Cerebellar cortex (tissue), 1 donor: ENCODE measurements at places on chromosomes 7 and 10.

GRCh38 chr7:16740996-16741395, 12.6 kb upstream of the TSPAN13 start:
- DNase-seq = no peak

- no peak for DNase-seq
Measured at GRCh38 chr7:922334-923107, 32.0 kb downstream of the ADAP1 start.

DNA sequence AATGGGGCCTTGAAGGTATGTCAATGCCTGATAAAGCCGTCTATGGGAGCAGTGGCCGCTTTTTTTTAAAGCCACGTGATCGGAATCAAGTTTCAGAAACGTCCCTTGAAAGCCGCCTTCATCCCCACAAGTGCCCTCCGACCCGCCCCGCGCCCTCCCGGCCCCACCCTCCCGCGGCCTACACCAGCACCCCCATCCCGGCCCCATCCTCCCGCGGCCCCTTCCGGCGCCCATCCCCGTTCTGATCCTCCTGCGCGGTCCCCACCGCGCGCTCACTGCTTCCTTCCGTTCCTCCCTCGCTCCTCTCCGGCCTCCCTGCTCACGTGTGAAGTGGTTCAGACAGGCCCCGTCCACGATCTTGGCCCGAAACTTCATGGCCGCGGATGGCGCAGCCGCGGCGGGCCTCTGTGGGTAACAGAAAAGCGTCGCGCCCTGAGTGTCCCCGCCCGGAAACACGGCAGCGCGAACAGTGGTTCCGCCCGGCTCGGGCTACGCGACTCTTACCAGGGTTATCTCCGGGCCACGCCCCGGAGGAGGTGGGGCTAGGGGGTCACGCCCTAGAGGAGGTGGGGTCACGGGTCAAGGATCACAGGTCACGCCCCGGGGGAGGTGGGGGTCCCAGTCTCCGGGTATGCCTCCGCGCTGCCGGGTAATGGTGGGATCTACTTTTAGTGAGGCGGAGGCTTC, at the start of gene HUS1:
HUS1 (minus strand) TSS at position 471 of the 687 bp plus-strand sequence; CDS start at position 375, 96 bp downstream.
- peak; percentile 83 for DNase-seq

DNA sequence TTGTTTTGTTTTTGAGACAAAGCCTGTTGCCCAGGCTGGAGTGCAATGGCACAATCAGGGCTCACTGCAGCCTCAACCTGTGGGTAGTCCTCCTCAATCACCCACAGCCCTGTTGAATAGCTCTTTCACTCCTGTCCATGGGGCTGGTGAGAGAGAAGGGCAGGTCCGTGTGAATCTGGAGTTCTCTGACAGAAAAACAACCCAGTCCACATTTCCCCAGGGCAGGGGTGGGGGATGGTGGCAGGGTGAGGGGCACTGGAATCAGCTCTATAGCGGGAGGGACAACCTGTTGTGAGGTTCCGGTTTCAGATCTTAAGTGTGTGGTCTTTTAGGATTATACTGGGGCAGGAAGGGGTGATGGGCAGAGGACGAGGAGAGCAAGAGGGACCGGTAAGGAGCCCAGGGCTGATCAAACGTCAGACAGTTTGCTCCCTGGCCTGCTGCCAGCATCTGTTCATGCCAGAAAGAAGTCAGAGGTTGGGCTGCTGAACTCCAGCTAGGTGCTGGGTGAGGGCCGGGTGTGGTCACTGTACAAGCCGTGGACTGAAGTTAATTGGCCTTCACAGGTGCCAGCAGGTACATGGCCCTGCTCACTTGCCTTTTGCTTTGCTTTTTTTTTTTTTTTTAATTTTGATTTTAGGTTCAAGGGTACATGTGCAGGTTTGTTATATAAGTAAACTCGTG, 33.2 kb upstream of the MKRN1 start:
- DNase-seq = no peak

DNA sequence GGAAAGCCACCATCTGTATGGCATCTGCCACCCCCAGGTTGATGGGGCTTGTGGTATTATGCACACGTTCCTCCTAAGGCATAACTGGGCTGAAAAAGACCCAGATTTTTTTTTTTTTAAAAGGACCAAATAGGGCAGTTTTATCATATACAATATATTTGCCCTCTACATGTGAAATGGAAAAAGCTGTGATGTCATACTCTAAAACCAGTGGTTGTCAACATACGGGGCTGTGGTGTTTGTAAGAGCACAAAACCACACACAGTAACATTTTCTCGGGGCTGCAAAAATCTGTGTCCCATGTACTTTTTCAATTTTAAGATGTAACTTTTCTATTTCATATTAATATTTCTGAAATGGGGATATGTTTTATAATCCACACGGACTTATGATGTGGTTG, 34.9 kb downstream of the FAM171A1 start:
- DNase-seq = no peak

DNA sequence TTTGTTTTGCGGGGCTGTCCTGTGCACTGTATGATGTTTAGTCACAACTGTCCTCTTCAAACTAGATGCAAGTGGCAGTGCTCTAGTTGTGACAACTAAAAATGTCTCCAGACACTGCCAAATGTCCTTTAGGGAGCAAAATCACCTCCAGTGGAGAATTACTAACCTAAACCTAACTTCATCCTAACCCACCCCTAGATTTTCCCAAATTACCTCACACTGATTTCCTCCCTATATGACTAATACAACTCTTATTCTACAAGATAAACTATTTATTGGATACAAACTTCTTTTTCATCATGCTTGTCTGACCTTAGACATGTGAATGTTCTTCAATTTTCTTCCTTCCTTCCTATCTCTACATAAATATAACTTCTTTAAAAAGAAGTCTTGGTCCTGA, 26.4 kb downstream of the PNPLA8 start:
- no peak for DNase-seq

DNA sequence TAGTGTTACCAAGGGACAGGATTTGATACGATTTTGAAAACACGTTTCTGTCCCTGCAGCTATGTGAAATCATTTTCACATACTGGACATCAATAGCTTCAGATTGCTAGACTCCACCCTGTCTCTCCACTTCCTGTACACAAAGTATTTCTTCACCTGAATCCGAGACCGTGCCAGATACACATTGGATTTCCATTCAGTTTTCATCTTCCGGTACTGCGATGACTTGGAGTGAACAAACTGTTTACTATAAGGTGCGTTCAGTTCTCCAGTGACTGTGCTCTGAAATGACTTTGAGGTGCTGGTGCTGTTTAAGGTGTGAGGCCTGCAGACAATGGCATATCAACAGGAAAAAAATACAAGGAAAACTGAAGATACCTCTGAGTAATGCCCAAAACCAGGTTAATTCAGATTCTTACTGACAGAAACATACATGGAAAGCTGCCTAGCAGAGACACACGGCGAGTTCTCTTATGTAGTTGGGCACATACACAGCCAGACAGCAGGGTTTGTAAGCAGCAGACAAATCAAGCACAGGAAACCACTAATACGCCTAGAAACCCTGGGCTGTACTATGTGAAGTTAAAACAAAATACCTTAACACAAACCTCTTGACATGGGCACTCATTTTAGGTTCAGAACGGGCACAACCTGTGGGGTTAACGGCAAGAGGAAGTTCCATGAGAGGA, 119.2 kb downstream of the GALNT11 start:
- no peak for DNase-seq

DNA sequence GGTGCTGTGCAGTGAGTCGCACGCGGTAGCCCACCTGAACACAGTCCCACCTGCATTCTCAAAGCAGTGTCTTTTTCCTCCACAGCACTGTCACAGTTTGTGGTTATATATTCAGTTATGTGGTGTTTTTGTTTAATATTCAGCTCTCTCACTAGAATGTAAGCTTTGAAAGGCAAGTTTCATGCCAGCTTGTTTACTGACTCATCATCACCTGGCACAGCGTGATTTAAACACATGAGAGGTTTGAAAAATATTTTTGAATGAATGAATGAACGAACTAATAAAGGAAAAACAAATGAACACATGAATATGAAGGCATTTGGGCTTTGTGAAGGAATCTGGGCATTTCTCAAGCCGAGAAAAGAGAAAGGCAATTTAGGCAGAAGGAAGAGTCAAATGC, 51.9 kb upstream of the TM9SF3 start:
- no peak for DNase-seq

DNA sequence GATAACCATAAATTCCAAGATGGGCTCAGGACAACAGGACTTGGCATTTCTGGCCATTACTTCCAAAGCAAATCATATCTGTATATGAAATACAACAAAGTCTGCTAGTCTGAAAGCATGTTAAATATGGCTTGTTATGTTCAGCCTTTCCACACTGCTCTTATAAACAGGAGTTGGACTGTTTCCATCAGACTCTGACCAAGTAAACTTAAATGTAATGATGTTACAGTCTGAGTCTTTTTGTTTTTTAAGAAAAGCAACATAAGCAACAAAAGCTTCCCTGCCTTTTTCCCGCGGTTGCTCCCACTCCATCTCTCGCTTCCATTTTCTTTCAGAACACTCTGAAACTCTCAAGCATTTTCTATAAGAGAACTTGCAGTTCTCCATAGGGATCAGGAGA, 8.1 kb upstream of the CDCA7L start:
- DNase-seq = no peak

GRCh38 chr10:75295868-75296441, 60.2 kb upstream of the COMTD1 start:
- no peak for DNase-seq

- no peak for DNase-seq
Measured at GRCh38 chr10:79292891-79293746, 54.1 kb upstream of the PPIF start.

DNA sequence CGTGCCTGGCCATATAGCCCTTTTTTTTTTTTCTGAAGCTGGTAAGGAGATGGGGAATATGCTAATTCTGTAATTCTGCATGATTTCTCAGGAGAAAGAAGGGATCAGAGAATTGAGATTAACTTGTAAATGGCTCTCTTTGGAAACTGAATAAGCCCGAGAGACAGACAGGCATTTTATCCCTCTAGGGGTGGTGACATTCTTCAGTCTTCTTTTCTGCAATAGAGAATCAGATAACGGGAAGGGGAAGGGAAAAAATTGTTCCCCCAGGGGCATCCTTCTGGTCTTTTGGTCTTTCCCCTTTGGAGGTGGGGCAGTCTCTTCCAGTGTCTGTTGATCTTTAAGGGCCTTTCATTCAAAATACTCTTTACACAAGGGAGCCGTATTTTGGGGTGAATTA, 34.2 kb downstream of the HK1 start:
- no peak for DNase-seq

GRCh38 chr7:80902019-80902418, 16.8 kb downstream of the SEMA3C start:
- no peak for DNase-seq

DNA sequence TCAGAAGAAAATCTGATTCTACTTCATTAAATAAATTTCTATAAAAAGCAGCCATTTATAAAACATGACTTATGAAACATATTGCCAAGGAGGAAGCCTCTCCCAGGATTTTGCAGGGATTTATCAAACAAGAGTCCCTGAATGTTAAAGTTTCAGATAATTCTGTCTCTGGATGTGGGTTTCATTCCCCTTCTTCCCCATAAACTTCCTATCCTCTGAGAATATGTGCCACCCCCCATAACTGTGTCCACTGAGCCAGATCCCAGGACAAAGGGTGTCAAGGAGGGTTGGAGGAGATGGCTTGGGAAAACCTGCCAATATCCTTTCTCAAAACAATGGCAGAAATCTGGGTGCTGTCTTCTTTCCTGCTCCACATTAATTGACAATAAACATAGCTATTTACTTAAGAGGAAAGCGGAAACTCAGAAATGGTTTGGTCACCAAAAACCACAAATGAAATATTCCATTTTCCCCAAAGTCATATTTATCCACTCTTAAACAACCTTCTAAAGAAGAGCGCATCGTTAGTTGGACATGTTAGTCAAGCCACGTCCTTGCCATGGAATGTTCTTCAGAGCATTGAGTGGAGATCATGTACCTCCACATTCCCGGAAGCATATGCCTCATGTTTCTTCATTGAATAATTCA, 54.3 kb upstream of the AKR1E2 start:
- DNase-seq = no peak

DNA sequence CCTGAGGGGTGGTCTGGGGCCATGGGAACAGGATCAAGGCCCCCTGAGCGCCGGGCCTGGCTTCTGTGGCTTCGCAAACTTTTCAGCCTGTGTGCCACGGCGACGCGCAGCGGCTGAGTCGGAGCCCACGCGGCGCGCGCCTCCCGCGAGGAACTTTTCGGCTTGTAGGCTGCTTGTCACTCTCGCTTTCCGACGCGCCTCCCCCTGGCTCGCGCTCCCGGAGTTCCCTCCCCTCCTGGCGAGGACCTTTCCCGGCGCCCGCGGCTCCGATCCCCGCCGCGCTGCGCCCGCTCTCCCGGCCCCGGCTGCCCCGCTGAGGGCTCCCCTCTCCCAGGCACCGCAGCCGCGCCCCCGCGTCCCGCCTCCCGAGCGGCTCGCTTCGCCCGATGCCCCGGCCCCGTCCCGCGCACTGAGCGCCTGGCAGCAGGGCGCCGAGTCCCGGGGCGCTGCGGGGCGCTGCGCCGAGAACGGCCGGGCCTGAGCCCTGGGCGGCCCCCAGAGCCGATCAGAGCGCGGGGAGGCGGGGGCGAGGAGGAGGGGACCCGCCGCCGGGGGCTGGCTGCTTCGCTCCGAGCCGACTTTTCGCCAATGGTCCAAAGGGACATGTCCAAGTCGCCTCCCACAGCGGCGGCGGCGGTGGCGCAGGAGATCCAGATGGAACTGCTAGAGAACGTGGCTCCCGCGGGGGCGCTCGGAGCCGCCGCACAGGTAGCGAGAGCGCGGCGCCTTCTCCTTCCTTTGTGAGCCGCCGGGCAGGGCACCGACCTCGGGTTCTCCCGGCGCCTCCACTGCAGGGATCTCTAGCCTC, at the start of gene CACNB2:
CACNB2 (plus strand) TSS at position 276 of the 808 bp plus-strand sequence.
- DNase-seq = peak; percentile 56

GRCh38 chr7:85081392-85081791, 105.5 kb downstream of the SEMA3D start:
- DNase-seq = no peak

GRCh38 chr7:139829775-139830117, 682 bp downstream of the TBXAS1 start:
- no peak for DNase-seq

DNA sequence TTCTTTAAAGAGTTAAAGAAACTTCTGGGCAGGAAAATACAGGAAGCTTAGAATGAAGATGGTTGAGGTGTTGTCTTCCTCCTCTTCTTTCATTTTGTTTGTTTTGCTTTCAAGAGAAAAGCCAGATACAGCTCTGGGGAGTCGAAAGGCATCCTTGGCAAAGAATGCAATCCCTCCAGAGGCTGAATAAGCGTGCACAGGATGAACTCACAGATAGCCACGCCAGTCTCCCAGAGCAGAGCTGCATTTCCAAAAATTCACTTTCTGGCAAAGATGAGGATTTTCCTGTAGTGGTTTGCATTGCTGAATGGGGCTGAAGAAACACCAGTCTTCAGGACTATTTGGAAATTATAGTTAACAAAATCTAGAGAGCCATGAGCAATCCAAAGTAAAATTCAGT, 336.4 kb downstream of the NRG3 start:
- no peak for DNase-seq

GRCh38 chr7:158344706-158345300, 242.8 kb downstream of the PTPRN2 start:
- no peak for DNase-seq

DNA sequence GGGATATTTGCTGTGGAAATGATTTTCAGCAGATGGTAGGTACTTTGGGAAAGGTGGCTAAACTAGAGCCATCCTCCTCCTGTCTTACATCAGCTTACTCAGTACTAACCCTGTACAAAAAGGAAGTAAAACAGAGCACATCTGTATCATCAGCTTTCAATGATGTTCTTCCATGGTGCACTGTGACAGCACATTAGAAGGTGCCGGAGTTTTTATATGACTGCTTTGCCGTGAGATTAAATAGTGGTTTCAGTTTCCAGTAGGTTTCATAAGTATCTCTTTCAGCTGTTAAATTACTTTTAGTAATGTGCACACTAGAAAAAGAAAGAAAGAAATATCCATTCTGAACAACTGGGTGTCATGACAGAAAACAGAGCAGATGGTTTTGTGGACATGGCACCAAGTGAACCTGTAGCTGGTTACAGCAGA, 86.5 kb downstream of the ARID5B start:
- no peak for DNase-seq
